Activated T-helper 1 cell treated with anti-CD3 and anti-CD28 coated beads, Interleukin-2, amount 50 U/mL, for 16 hours (primary cell): ENCODE measurements at places on chromosomes 16 and 17.
A peak's percentile ranks its signal among the peaks of the same experiment; 100 is the strongest.

DNA sequence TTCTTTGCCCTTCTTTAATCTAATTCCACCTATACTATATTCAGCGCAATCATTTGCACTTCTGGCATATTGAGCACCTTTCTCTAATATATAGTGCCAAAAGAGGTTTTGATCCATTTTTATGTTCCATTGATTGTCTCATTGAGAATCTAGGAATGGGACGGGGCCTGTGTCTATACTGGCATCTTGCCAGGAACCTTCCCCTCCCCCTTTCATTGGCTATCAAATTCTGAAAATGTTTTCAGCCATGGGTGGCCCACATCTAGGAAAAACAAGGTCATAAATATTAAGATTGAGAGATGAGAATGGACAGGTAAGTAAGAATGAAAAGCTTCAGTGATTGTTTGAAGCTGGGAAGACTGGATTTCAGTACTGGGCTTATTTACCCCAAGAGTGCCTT is 159.9 kb downstream of the FTO start:
- no peak for DNase-seq

- DNase-seq = no peak
These were observed 23.4 kb downstream of the IGF2BP1 start for GRCh38 chr17:49020609-49021008.

GRCh38 chr16:2473999-2474876 is 689 bp upstream of the TBC1D24 start:
- DNase-seq = peak; percentile 40

DNA sequence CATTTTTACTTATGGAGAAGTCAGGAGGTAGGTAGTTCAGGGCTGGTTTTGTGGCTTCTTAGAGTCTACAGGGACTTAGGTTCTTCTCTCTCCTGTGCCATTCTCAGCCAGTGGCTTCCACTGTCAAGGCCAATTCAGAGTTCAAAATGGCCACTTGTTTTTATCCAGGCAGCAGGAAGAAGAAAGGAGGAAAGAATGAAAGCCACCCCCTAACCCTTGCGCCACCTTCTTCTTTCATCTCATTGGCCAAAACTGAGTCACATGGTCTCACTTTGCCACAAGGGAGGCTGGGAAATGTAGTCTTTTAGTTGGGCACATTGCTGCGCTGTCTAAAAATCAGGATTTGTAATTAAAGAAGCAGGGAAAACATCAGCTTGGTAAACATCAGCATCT is 60.8 kb upstream of the MED9 start:
- DNase-seq = no peak

GRCh38 chr17:42704837-42705494 is 22.6 kb downstream of the CNTNAP1 start:
- DNase-seq = no peak

DNA sequence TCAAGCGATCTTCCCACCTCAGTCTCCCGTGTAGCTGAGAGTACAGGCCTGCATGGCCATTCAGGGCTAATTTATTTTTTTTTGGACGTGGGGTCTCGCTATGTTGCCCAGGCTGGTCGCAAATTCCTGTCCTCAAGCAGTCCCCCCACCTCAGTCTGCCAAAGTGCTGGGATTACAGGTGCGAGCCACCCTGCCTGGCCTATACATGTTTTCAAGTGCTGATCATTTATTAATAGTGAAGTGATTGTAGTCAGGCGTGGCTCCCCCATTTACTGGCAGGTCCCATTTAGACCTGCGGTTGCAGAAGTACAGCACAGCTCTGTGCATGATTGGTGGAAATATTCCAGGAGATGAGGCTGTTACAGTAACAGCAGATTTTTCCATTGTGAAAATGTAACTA is 8.4 kb downstream of the FOXK2 start:
- DNase-seq = no peak

DNA sequence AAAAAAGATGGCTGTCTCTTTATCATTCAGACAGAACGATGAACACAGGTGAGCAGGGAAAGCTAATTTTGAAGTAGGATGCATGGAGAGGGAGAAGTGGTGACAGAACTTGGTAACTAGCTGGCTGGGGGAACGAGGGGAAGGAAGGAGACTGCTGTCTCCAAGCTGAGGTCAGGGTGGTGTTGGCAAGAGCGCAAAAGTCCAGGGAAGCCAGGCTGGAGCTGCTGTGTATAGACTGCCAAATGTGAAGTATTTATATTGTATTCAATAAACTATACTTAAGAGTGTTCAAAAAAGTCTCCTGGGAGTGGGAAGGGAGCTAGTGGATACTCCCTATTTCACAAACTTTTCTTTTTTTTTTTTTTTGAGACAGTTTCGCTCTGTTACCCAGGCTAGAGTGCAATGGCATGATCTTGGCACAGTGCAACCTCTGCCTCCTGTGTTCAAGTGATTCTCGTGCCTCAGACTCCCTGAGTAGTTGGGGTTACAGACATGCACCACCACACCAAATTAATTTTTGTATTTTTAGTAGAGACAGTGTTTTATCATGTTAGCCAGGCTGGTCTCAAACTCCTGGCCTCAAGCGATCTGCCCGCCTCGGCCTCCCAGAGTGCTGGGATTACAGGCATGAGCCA is 8.2 kb downstream of the TMEM106A start:
- DNase-seq = no peak

- DNase-seq = no peak
These were observed 22.4 kb upstream of the MNT start for GRCh38 chr17:2423271-2423670.

DNA sequence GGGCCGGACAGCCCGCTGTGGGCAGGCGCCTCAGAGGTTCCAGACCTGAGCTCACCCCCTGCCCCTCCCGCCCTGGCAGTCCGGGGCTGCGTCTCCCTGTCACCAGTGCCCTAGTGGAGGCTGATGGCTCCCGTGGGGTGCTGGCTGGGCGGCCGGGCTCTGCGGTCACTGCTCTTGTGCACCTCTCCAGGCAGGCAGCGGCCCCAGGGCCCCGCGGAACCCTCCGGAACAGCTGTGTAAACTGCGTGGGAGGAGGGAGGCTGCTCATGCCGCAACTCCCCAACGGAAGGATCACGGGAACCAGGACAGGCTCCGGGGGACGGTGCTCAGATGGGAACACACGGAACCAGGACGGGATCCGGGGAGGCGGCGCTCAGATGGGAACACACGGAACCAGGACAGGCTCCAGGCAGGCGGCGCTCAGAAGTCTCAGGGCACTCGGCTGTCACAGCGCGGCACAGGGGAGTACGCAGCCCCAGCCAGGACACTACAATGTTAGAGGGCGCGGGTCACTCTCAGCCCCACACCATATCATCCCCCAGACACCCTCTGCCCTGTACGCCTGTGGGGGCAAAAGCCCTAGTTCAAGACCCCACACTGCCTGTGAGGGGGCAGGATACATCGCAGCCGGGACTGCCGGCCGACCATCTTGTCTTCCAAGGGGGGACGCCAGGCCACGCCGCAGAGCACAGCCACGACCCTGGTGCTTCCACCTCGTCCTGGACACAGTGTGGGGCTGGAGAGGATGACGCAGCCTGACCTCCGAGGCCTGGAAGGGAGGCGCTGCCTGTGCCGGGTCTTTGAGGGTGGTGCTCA is 74.0 kb upstream of the GNG13 start:
- no peak for DNase-seq

- DNase-seq = no peak
These were observed 10.7 kb upstream of the SMTNL2 start for GRCh38 chr17:4573669-4574068.

GRCh38 chr16:83196796-83197195 is 570.0 kb downstream of the CDH13 start:
- DNase-seq = no peak

- no peak for DNase-seq
These were observed 1.7 kb downstream of the BEAN1 start for GRCh38 chr16:66428682-66429251.

- DNase-seq = no peak
These were observed 194.1 kb downstream of the RBFOX1 start for GRCh38 chr16:7526736-7527135.

DNA sequence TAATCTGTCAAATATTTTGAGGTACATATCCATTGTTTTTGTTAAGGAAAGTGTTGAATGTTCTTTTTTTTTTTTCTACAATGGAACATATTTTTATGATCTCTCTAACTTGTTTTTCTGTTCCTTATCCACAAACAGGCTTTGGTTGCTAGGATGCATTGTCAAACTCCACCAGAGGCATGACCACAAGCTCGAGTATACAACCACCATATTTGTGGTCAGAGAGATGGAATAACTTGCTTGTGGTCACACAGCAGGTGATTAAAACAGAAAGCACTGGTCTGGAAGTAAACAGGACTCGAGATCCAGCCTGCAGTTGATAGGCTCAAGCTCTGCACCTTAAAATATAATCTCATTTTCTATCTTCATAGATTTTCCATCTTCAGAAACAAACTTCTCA is 105.8 kb upstream of the ADAMTS18 start:
- DNase-seq = no peak

DNA sequence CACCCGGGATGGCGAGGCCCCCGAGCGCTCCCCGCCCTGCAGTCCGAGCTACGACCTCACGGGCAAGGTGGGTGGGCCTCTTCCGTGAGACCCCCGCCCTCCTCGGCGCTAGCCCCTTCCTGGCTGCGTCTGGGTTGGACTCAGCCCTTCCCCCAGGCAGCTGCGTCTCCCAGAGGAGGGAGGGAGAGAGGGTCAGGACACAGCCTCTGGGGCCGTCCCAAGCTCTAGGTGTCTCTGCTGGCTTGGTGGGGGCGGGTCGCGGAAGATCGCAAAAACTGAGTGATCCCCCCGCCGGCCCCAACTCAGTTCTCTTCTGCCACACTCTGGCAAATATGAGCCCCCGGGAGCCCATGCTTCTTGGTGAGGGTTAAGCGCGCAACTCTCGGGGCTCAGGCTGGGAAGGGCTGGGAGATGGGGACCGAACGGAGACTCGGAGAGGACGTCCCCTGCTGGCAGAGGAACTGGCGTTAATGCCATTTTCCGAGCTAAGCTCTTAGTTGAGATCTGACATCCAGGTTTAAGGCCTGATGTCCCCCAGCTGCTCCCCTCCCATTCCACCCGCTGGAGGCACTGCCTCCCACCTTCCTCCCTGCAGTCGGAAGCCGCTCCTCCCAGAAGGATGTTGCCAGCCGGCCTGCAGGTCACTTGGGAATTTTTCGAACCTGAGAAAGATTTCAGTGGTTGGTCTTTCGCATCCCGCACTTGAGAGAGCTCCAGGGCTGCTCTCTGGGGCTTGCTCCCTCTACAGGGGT is 419 bp downstream of the RAB37 start:
- DNase-seq = no peak

- no peak for DNase-seq
These were observed 216.9 kb upstream of the GSE1 start for GRCh38 chr16:85395913-85396878.

GRCh38 chr17:8320990-8321389 is 10.9 kb downstream of the ARHGEF15 start:
- no peak for DNase-seq

GRCh38 chr17:58666858-58667267 is 25.0 kb downstream of the TEX14 start:
- no peak for DNase-seq

GRCh38 chr17:44024271-44024663 is 9.5 kb upstream of the TMEM101 start:
- DNase-seq = no peak
